ENCODE measurements at places on chromosomes 2 and 18.

DNA sequence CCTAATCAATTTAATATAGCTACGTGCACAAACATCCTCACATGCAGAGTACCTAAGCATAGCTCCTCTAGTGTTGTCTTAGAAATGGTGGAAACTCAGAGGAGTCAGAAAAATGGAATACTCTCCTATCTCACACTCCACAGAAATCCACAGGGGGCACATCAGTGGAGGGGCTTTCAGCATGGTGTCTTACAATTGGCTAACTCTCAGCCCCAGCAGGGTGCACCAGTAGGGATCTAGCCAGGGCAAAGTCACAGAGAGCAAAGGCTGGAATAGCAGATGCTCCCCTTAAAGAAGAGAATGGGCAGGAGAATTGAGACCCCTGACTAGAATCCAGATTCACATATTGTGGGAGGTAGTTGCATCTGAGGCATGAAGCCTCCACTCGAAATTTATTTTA, 135.7 kb downstream of the MAIP1 start:
- H3K4me1 ChIP-seq: no peaks in the 10 kb centered on the region
- no peak overlapping the region for H3K4me3 ChIP-seq
- DNase-seq: no peak
- H3K27ac ChIP-seq: no peak overlapping the region

DNA sequence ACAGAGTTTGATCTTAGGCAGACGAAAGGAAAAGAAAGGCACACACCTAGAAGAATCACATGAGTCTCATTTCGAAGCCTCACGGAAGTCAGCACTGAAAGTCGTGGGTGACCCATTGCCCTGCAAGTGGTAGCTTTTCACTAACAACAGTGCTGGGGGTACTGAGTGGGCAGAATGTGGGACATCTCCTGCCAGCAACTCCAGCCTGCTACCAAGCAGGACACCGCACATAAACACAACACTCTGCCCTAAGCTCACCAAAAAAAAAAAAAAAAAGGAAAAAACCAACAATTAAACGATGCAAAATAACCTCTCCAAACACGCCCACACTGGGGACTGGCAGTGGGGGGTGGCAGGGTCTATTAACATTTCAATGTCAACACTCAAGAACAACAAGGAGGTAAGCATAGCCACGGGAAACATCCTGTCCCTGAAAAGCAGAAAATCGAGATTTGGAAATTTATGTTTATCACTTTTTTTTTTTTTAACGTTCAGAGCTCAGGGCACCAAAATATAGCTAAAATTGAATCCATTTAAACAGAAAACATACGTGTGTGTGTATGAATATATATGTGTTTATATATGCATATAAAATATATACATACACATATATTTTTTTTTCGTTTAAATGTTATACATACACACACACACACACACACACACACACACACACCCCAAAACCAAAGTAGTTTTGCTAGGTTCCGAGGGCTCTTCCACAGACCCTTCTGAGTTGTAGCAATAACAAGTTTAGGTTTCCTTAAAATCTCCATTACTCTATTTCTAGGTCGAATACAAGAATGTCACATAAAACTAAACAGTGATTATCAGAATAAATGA, 2.2 kb downstream of the INO80D start:
- H3K4me3 ChIP-seq: peak overlapping the region; percentile 62
- H3K4me1 ChIP-seq: peaks cover 27% of the 10 kb centered on the region
- no peak for DNase-seq

DNA sequence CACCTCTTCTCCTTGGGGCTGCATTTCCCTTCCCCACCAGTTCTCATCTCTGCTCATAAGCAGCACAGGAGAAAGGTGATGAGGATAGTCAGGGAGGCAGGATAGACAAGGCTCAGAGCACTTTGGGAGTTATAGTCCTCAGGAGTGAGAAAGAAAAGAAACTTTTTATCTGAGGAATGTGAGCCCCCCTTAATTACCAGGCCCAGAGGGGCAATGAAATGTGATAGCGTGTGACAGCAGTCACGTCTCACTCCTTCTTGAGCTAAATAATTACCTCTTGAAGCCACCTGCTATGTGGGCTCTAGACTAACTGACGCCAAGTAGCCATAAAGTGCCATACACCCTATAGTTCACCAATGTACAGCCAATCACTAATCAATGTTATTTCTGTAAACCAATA, 105.8 kb downstream of the SPP2 start:
- H3K27ac ChIP-seq: no peak overlapping the region
- no peaks in the 10 kb centered on the region for H3K27me3 ChIP-seq
- H3K36me3 ChIP-seq: no peaks in the 10 kb centered on the region
- no peaks in the 10 kb centered on the region for H3K4me1 ChIP-seq
- H3K4me3 ChIP-seq: no peak overlapping the region

DNA sequence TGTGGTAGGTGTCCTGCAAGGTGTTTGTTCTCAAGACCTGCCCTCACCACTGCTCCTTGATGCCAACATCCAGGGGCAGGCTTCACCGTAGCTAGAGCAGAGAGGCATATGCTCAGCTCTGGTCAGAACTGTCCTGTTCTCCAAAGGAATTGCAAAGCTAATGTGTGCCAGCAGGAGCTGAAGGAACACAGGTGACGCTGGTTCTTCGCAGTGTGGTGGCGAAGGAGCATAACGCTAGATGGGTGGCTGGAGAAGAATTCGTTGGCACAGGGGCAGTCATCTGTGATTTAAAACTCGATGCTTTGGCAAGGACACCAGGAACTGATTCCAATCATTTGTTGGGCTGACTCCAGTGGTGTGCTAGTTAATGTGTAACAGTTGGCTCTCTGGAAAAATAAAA, 11.4 kb upstream of the PER2 start:
- no peaks in the 10 kb centered on the region for H3K36me3 ChIP-seq
- H3K27me3 ChIP-seq: no peaks in the 10 kb centered on the region
- no peak for DNase-seq
- no peak overlapping the region for H3K27ac ChIP-seq

DNA sequence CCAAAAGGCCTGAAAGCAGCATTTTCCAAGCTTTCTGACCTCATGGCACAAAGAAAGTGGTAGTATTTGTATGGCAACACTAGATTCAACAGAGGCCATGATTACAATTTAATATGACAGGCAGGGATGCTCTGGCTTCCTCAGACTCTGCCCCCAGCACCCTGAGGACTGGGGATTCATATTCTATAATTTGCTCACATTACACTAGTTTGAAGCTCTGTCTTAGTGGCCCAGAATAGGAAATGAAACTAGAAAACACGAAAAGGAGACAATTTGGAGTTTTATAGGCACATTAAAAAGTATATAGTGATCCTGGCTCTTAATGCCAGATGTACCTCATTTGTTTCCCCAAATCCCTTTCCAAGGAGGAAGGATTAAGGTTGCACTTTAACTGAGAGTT, 173.0 kb upstream of the STK17B start:
- no peak for DNase-seq
- H3K27ac ChIP-seq: no peak overlapping the region
- no peaks in the 10 kb centered on the region for H3K27me3 ChIP-seq
- no peak overlapping the region for H3K4me3 ChIP-seq
- no peaks in the 10 kb centered on the region for H3K36me3 ChIP-seq

- no peaks in the 10 kb centered on the region for H3K27me3 ChIP-seq
- H3K4me1 ChIP-seq: no peaks in the 10 kb centered on the region
- DNase-seq: no peak
- no peaks in the 10 kb centered on the region for H3K36me3 ChIP-seq
- no peak overlapping the region for H3K27ac ChIP-seq
Observed at GRCh38 chr2:147547440-147547839, 297.4 kb upstream of the ACVR2A start.

DNA sequence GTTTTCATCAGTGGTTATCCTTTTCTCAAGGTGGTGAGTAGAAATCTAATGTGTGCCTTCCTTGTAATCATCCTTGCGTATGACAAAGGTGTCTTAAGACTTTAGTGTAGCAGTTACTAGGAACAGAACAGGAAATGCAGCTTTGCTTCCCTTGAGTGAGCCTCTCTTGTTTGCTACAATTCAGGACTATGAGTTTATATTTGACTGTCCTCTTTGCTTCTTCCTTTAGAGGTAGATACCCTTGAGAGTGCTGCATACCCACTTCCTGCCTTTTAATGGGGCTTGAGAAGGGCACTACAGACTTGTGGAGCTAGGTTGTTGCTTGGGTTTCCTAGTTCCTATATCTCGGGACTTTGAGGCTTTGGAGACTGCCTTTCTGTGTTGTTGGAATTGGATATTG, 3.8 kb downstream of the KCNJ13 start:
- H3K27me3 ChIP-seq: no peaks in the 10 kb centered on the region
- H3K4me1 ChIP-seq: peaks cover 9% of the 10 kb centered on the region
- no peak overlapping the region for H3K4me3 ChIP-seq
- no peak for DNase-seq

DNA sequence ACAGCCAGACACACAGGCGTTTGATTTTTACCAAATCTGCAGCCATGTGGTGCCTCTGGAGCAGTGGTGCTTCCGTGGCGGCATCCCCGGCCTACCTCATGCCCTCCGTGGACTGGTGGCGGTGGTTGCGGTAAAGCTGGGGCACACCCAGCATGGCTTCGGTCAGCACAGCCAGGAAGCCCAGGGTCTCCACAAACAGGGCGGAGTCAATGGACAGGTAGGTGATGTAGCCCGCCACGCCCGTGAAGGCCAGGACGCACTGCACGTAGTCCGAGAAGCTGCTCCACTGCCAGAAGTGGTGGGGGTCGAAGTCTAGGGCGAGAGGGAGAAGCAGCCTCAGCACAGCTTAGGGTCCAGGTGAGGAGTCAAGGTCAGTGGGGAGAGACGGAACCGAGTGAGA, 32.4 kb downstream of the SLC66A2 start:
- no peak overlapping the region for H3K27ac ChIP-seq
- no peak for DNase-seq
- no peak overlapping the region for H3K4me3 ChIP-seq
- H3K27me3 ChIP-seq: no peaks in the 10 kb centered on the region
- H3K36me3 ChIP-seq: peaks cover 15% of the 10 kb centered on the region
- peaks cover 8% of the 10 kb centered on the region for H3K4me1 ChIP-seq

DNA sequence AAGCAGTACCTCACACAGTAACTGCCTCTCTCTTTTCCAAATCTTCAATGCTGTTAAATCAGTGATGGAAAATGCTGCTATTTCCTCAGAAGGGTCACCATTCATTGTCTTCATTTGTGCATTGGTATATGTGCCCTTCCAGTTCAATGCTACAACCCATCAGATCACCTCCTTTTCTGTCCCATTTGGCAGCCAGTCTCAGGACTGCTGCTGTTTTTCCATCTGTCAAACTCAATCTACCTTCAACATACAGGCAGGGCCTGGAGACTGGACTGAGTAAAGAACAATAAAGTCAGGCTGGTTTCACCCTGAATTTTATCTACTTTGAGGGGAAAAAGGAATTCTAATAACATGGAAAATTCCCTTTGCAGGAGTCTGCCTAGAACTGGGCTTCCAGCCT, 17.9 kb downstream of the ZNF385B start:
- no peaks in the 10 kb centered on the region for H3K4me1 ChIP-seq
- no peaks in the 10 kb centered on the region for H3K36me3 ChIP-seq
- DNase-seq: no peak
- H3K4me3 ChIP-seq: no peak overlapping the region
- no peaks in the 10 kb centered on the region for H3K27me3 ChIP-seq

- no peaks in the 10 kb centered on the region for H3K36me3 ChIP-seq
- no peak overlapping the region for H3K27ac ChIP-seq
- no peak for DNase-seq
- H3K4me3 ChIP-seq: no peak overlapping the region
Observed at GRCh38 chr2:70467831-70468779, 85.5 kb downstream of the TGFA start.

DNA sequence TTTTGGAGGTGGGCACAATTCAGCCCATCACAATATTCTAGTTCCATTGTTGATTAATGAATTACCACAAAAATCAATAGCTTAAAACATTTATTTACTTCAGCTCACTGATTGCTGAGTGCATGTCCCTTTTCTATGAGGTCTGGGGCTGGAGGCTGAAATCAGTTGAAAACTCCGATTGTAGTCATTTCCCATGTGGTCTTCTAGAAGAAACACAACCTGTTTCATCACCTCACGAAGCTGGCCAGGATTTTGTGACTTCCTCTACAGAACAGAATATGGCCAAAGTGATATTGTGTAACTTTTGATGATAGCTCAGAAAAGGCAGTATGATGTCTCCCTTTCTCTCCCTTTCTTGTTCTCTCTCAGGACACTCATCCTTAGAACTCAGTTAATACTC, 44.1 kb upstream of the CYRIA start:
- no peak for DNase-seq
- no peaks in the 10 kb centered on the region for H3K36me3 ChIP-seq
- no peaks in the 10 kb centered on the region for H3K27me3 ChIP-seq
- H3K4me3 ChIP-seq: no peak overlapping the region
- no peak overlapping the region for H3K27ac ChIP-seq

DNA sequence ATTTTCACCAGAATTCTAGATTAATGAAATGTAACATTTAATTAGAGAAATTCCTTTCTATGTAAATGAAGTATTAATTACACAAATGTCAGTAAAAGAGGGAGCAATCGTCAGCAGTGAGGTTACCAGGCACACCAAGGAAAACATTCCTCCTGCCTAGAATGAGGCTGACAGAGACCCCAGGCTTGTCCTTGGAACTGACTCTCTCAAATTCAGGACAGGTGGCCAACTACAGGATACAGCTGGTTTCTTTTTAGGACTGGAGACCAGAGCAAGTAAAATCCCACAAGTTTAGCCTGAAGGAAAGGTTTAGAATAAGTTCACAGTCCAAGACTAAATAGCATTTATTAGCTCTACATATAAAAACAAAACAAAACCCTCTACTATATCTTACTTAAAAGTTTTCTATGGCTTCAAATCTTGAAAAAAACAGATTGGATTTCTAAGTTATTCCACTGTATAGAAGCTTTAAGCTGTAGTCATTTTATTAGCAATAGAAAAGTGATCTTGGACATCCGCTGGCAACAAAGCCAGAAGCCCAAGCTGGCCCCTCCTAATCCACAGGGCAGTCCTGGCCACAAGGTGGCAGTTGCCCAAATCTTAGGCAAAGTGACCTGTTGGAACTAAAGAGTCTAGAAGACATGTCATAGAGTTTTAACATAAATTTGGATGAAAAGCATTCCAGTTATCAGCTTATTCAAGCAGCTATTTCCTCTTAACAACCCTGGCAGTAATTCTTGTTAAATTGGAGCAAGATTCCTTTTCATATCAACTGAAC, 81.0 kb downstream of the SP3 start:
- no peak overlapping the region for H3K4me3 ChIP-seq
- no peaks in the 10 kb centered on the region for H3K36me3 ChIP-seq
- peak; percentile 20 for DNase-seq
- H3K27me3 ChIP-seq: peaks cover 6% of the 10 kb centered on the region
- H3K4me1 ChIP-seq: no peaks in the 10 kb centered on the region

DNA sequence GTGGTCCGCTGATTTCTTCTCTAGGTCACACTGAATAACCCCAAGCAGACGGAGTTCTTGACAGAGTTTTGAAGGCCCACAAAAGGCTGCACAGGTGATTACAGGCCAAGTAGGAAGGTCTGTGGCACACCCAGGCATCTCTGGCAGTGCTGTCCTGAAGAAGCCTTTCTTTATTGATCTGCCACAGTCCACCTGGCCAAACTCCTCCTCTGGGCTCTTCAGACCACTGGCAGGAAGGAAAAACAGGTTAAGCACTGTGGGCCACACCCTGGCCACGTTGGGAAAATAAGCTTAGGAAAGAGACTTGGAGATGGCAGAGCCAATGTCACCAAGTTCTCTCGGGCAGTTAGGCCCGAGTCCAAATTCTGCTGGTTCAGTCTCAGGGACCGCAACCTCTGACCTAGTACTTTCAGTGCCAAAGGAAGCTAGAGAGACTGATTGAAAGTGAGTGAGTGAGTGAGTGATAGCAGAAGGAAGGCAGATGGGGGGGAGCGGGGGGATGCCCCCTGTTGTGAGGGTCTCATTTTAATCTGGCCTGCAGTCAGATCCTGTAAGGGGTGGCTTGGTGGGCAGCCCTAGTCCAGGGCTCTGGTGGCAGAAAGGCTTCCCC, 102.9 kb downstream of the TGFA start:
- peaks cover 3% of the 10 kb centered on the region for H3K36me3 ChIP-seq
- H3K27ac ChIP-seq: no peak overlapping the region

- no peaks in the 10 kb centered on the region for H3K27me3 ChIP-seq
- H3K27ac ChIP-seq: no peak overlapping the region
Observed at GRCh38 chr2:144597894-144598593, 78.1 kb upstream of the ZEB2 start.

All from CD4-positive, alpha-beta T cell (primary cell).